Left forelimb (tissue), 1 donor: ENCODE measurements at places on chromosomes 2 and 18.

DNA sequence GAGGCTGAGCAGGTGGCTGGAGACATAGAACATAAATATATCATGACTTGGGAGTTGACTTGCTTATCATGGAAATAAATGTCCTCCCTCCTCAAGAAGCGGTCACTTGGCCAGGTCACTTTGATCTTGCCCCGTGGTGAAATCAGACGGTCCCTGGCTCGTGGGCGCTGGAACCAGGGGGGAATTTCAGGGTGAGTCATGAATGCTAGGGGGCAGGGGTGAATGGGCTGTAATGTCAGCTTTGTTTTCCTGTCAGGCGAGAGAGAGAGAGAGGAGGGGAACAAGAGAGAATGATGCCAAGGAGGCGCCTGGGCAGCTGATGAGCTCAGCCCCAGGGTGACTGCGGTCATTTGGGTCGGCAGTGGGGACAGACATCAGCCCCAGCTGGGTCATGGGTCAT, 47.7 kb downstream of the RRM2 start:
- DNase-seq = no peak

DNA sequence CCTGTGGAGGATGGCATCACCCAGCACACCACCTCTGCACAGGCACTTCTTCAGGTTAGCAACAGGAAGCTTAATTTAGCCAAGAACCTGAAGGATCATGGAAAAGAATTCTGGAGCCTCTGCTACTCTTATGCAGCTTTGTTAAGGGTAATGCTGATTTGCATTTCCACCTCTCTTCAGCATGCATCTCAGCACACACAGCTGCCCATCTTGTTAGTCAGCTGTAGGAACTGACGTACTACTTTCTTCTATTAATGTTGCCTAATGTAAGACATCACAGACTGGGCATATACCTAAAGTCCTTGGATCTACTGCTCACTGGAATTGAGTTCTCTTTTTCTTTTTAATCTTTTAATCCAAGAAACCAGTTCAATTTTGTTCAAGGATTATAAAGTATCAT, 181.0 kb downstream of the SPP2 start:
- no peak for DNase-seq

DNA sequence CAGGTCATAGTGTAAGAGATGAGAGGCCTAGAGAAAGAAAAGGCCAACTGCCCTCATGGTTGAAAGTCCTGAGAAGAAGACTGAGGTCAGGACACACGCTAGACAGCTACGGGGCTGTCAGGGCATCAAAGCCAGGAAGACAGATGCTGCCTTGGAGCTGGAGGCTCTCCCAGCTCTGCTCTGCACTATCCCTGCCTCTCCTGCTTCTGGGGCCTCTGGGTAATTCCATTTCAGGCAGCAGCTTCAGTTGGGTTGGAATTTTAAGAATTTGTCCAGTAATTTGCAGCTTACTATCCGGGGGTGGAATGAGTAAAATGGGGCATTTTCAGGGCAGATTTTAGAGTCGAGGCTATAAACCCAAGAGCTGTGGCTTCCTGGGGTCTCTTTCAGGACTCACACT, 76.2 kb upstream of the CTAGE1 start:
- DNase-seq = no peak

DNA sequence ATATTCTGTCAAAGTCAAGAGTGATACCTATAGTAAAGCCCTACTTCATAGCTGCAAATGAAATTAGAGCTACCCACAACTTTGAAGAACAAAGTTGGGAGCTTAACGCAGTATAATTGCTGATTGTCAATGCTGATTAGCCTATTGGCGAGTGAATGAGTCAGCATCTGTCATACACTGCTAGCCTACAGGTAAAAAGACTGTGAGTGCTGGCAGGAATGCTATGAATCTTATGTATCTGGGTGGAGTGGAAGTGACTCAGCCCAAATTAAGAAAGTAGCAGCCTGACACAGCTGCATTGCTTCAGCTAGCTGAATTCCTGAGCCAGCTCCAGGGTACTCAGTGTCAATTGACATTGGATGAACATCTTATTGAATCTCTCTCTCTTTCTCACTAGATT, 179.4 kb upstream of the DCC start:
- no peak for DNase-seq

DNA sequence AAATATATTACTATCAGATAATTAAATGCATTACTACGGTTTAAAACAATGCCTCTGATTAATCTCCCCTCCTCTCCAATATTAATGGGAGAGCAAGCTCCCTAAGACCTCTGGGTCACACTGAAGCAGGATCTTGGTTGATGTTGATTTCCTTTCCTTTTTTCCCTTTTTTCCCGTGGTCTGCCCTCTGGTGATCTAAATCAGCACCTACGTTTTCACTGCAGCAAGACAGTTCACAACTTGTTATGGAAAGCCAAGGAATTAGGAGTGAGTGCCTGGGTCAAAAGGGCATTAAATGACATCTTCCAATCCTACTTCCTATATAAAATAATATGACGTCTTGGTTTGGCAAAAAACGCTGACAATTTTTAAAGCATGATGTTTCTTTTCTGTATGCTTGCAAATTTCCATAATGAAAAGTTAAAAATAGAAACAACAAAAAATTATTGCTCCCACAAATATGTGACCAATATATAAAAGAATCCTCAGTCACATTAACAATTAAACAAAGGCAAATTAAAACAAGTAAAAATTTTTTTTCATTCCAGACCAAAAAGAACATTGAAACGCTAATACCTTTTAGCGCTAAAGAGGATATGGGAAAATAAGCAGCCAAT, 7.9 kb upstream of the CFAP36 start:
- no peak for DNase-seq

DNA sequence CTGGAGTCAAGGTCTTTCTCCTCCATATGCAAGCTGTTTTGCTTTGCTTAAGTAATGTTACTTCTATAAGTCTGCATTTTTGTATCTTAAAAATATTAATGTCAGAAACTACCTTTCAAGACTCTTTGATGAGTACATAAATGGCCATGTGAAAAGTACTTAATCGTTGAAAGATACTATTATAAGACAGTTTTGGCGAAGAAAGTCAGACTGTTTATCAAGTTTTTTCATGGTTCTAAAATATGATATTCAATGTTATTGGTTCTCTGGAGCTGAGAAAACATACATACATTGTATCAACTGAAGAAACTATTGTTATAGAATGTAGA, 25.1 kb downstream of the FBXO48 start:
- no peak for DNase-seq

- DNase-seq = no peak
Observed at GRCh38 chr2:142877216-142877838, at the start of gene KYNU. Gene KYNU, plus strand, starts transcription at chr2:142877664. Its CDS starts 7,704 bp downstream, at chr2:142885368.

- peak; percentile 78 for DNase-seq
Observed at GRCh38 chr2:43073401-43073825, 153.0 kb downstream of the ZFP36L2 start.
